ENCODE measurements at places on chromosomes 12 and 14.

DNA sequence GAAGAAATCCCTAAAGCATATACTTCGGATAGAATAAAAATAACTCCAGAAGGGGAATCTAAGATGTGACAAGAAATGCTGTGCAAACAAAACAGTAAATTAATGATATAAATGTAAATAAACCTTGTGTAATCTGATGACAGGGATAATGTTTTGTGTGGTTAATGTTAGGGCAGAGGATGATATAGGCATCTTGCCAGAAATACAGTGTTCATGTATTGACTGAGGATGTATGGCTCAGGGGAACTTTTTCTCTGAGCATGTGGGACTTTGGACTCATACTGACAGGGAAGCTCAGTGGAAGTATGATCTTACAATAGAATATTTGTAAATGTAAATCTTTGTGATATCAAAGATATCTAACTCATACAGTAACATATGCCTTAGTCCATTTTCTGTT lies 420.2 kb downstream of the TMTC2 start:
- DNase-seq, result no peak

GRCh38 chr14:39957987-39958386 lies 525.8 kb upstream of the FBXO33 start:
- no peak for DNase-seq

- DNase-seq, result peak; percentile 7
Measured at GRCh38 chr12:4421590-4422031, 24.0 kb downstream of the FGF6 start.

GRCh38 chr12:123344086-123344485 lies 20.6 kb downstream of the SBNO1 start:
- DNase-seq, result no peak

DNA sequence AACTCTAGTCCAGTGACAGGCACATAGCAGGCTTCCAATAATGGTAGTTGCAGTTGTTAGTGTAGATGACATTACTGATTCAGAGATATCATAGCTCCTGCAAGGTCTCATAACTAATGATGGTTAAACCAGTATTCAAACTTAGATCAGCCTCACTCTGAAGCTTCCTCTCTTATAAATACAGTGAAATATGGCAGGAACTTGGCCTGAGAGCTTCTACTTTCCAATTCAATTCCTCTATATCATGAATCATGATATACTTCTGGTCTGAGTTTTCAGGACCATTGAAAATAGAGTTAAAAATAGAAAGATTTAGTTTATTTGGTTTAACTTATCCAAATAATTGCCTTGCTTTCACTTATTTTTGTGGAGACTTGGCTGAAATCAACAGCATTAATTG lies 167.5 kb upstream of the NOVA1 start:
- DNase-seq, result no peak

GRCh38 chr14:33566082-33566481 lies 384.8 kb downstream of the EGLN3 start:
- no peak for DNase-seq

- DNase-seq, result no peak
Measured at GRCh38 chr12:64029013-64029857, 184.7 kb downstream of the SRGAP1 start.

DNA sequence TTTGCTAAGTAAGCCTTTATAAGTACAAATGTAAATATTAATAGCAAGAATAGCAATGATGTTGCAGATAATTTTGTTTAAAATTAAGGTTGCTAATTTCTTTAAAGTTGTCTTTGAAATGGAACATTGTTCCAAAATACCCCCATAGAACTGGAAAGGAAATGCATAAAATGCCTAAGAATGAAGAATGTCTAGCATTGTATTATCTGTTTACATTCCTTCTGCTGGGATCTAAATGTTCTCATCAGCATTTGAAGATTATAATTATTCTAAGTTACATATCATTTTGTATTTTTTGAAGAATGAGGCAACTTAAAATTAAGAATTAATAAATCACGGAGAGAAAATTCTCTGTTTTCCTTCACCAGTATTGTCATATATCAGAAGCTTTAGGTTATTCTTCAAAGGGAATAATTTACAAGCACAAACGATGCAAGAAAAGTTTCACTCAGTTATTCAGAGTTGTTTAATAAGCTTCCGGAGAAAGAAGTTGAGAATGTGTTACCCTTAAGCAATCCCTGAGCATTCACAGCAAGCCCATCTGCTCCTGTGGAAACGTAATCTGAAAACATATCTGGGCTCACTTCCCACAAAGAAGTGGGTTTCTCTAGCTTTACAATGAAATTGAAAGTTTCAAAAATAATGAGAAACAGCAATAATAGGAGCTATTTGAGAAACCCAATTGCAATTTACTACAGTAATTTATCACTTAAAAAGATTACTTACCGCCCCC lies 21.3 kb downstream of the SLC6A15 start:
- no peak for DNase-seq

DNA sequence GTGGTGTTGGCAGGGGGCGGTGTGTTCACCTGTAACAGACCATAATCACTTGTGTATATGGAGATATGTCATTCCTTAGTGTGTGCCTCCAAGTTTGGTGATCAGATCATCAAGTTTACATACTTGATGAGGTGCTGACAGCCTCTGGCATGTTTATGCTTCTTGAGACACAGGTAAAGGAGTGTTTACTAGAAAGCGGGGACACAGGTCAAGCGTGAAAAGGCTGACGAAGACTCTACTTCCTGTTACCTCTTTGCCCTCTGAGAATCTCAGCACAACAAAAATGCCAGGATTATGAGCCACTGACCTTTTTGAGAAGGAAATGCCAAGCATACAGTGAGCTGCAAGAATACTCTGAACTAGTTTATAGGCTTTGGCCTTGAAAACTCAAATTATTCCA lies 29.6 kb downstream of the PRDM4 start:
- no peak for DNase-seq

GRCh38 chr14:39555749-39556148 lies 123.5 kb upstream of the FBXO33 start:
- no peak for DNase-seq

- no peak for DNase-seq
Measured at GRCh38 chr14:75381642-75382041, 46.2 kb upstream of the JDP2 start.

GRCh38 chr12:111635524-111635923 lies 36.4 kb upstream of the ATXN2 start:
- no peak for DNase-seq

DNA sequence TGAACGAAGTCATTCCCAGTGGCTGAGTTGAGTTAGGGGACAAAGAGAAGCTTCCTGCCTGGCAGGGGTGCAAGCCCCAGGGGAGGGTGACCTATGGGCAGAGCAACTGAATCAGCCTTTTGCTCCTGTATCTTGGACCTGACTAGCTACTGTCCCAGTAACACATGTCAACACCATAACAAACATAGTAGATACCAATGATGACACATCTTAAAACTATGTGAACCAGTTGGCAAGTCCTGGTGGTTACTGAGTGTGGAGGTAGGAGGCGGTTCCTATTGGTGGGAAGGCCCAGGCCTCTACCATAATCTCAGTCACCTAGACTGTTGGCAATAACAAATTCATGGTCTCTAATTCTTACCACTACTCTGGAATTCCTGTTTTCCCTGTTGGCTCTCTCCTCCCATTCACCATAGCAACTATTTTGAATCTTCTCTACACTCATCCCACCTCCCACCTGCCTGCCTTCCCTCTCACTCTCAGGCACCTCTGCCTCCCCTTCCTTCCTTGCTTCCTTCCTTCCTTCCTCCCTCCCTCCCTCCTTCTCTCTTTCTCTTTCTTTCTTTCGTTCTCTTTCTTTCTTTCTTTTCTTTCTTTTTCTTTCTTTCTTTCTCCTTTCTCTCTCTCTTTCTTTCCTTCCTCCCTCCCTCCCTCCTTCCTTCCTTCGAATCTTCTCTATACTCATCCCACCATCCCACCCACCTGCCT lies 8.1 kb upstream of the P2RX7 start:
- DNase-seq, result no peak

- no peak for DNase-seq
Measured at GRCh38 chr14:96105926-96106441, 66.8 kb downstream of the C14orf132 start.

DNA sequence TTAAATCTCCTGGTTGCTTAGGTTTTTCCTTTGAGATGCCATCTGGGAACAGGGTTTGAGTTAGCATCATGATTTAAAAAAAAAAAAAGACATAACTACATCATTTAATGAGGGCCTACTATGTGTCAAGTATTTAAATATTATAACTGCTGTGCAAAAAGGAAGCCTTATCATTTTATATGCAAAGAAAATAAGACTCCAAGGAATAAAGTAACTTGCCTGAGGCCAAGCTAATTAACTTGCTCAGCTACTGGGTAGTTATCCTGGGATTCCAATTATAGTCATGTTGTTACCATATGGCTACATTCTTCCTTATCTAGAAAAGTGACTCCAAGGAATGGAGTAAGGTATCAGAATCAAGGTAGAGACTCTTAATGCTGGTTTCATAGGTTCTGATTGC lies 123.5 kb downstream of the SLC41A2 start:
- no peak for DNase-seq

DNA sequence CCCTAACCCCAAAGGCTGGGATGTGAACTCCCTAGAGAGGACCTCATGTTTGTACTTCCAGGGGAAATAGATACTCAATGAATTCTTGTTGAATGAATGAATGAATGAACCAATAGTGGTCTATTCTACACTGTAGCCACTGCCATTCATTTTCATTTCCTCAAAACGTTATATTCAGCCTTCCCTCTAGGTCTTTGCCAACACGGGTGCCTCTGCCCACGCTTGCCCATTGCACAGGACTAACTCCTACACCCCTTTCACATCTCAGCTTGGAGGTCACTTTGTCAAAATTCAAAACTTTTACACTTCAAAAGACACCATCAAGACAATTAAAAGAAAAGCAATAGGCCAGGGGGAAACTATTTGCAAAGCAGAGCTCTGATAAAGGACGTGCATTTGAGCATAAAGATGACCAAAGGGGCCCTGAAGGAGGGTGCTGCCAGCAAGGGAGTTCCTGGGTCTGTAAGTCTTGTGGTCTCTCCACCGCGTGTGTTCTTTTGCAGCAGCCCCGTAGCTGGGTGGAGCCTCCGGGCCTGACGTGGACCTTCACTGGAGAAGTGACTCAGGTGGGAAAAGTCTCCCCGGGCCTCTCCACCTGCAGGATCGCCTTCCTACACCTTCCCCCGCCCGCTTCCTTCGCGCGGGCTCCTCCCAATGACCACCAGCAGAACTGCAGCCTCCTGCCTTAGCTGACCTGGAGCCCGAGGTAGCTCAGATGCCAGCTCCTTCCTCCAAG lies 31.5 kb downstream of the TMEM63C start:
- peak; percentile 41 for DNase-seq

GRCh38 chr12:6432991-6433390 lies 11.8 kb upstream of the CD27 start:
- DNase-seq, result no peak

GRCh38 chr14:51616724-51617409 lies 34.8 kb upstream of the FRMD6 start:
- DNase-seq, result no peak

- DNase-seq, result peak; percentile 31
Measured at GRCh38 chr12:69284131-69284530, 44.8 kb downstream of the CPSF6 start.

- DNase-seq, result no peak
Measured at GRCh38 chr12:125890971-125891370, 825.7 kb downstream of the AACS start.

DNA sequence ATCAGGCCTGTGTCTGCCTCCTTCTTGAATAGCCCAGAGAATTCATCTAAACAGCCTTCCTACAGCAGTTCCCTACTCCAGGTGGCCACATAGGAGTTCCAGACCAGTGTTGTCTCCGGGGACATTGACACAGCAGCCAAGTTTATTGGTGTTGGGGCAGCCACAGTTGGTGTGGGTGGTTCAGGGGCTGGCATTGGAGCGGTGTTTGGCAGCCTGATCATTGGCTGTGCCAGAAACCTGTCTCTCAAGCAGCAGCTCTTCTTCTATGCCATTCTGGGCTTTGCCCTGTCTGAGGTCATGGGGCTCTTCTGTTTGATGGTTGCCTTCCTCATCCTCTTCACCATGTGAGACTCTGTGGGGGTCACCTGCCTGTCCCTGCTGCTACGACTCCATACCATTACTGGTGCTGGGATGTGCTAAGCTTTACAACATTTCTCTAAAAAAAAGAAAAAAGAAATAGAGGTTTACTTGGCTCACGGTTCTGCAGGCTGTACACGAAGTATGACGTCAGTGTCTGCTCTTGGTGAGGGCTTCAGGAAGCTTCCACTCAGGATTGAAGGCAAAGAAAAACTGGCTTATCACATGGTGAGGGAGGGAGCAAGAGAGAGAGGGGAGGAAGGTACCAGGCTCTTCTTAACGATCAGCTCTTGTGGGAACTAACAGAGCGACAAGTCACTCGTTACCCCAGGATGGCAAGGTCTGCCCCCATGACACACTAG lies 57.5 kb downstream of the CHST11 start:
- no peak for DNase-seq

- no peak for DNase-seq
Measured at GRCh38 chr12:59916988-59917387, 321.2 kb downstream of the SLC16A7 start.

DNA sequence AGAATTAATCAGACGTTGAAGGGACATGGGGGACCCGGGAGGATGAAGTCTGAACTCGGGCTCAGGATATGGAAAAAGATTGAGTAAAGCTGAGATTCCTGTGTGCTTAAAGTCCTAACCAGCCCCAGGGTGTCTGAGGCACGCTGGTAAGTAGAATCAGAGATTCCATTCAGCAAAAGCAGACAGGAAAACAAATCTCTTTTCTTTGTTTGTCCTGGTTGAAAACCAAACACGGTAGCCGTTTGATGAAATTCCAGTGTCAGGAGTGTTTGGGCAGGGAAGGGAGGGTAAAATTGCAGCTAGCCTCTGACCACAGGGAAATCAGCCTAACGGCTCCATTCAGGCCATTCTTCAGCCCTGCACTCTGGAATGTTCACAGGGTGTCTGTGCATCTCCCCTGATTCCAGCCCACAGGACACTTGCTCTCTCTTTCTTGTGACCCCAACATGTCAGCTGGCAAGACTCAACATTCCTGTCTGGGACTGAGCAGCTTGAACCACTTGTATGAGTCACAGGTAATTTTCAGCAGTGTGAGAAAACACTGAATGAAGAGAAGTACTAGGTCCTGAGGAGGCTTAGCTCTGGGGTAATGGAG lies 31.0 kb downstream of the NINJ2 start:
- no peak for DNase-seq

GRCh38 chr14:39734306-39734705 lies 302.1 kb upstream of the FBXO33 start:
- no peak for DNase-seq

GRCh38 chr14:55545779-55546178 lies 34.2 kb upstream of the KTN1 start:
- DNase-seq, result no peak

Measured in stimulated activated CD4-positive, alpha-beta T cell treated with anti-CD3 and anti-CD28 coated beads, TNF-alpha, amount 100 ng/mL, for 24 hours (primary cell).